ENCODE measurements at places on chromosomes 2 and 18.

GRCh38 chr2:206096876-206097275 lies 10.9 kb upstream of the INO80D start:
- DNase-seq = no peak

GRCh38 chr2:233217892-233218377 lies 33.5 kb upstream of the ATG16L1 start:
- DNase-seq = no peak

DNA sequence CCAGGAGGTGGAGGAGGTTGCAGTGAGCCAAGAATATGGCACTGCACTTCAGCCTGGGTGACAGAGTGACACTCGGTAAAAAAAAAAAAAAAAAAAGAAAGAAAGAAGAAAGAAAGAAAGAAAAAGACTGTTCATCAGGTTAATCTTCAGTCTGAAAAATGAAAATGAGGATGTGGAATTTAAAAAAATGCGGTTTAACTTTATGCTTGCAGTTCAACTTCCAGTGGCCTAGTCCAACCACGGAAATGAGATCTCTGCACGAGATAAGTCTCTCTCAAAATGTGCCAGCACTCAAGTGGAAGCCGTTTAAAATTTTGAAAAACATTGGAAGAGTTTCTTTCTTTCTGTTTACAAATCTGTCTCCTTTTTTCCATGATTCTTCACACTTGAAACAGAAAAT lies 112.1 kb downstream of the DOCK10 start:
- no peak for DNase-seq

DNA sequence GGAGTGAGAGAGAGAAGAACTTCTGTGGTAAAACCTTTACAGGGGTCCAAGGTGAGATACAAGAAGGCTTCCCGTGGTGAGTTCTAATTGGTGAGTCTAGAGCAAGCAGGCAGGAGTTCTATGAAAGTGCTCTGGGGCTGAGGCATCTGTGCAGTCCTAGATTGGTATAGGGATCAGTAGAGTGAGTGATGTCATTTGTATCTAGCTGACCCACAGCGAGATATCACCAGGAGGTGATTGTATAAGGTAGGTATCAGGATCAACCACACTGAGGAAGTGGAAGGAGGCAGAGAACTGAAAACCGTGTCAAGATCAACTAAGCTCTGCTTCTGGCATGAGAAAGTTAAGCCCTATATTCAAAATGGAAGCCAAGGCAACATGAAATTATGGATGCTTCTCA lies 1648.9 kb upstream of the TMEFF2 start:
- no peak for DNase-seq

DNA sequence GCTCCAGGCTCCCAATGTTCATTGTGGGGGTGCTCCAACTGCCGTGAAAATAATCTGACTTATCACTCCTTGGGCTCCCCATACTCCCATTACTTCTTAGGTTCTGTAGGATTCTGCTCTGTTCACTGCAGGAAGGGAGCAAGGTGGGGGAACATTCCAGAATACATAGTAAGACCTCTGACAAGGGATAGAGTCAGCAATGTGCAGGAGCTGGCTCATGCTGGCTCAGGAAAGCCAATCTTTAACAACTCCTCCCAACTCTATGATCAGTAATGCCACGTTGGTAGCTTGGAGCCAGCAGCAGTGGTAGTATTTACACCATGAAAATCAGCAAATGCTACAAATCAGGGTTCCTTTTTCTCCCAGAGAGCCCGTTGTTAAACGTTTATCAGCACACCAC lies 44.4 kb downstream of the FECH start:
- no peak for DNase-seq

GRCh38 chr2:127049927-127050802 lies 56.8 kb downstream of the BIN1 start:
- peak; percentile 86 for DNase-seq

DNA sequence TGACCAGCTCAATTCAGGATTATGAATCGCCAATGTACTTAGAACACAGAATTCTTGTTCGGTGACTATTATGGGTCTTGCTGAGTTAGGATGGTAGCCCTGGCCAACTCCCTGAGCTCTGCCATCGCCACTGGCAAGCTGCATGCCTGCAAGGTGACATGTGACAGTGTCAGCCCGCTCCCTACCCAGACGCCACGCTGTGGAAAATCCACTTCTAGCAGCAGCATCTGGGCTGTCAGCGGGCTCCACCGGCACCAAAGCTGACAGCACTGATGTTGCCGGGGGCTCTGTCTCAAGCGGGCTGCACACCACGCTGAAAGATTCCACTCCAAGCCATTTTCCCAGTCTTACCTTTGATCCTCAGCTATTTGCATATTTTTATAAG lies 100.7 kb downstream of the MYT1L start:
- no peak for DNase-seq

DNA sequence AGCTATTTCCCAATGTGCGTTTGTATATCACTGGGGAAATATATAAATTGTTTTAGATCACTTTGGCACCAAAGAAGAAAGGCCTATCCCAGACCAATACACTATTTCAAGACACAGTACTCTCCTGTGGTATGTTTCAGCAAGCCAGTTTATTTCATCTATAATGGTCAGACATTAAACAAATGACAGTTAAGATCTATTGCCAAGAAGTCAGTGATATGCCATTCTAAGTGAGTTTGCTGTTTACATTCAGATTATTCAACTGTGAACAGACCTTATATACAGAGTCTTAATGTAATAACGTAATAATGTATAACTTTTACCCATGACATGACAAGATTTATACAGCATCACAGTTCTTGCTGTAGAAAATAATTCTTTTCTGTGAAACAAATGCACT lies 352.7 kb downstream of the CDH7 start:
- no peak for DNase-seq

Measured in endothelial cell (in vitro differentiated cells).